A549 treated with ZK216348 at 1 μM for 4 hours (cell line): ENCODE measurements at places on chromosomes 1 and 21. TPM values are rescaled to one million over a fixed set of nuclear protein-coding genes. Genes with fewer than 3 reads are reported as not detected.

SELENBP1 gene
- 5.1 to 7.6 TPM (median 6.9 TPM) in 5 replicates for total RNA-seq

RABGAP1L gene
- 4.4 to 7.9 TPM (median 5.5 TPM) in 5 replicates for total RNA-seq

NDUFS2 gene
- 79.0 to 87.4 TPM (median 84.3 TPM) in 5 replicates for total RNA-seq

UBXN10 gene
- total RNA-seq: not detected in 5 replicates

MAGI3 gene
- total RNA-seq: 3.1 to 4.6 TPM (median 3.6 TPM) in 5 replicates

KIF21B gene
- total RNA-seq: 1.3 to 3.0 TPM (median 2.3 TPM) in 5 replicates

RGS7 gene
- total RNA-seq: not detected in 5 replicates

PRR9 gene
- total RNA-seq: not detected in 5 replicates

GJA8 gene
- not detected in 5 replicates for total RNA-seq

FCRLA gene
- total RNA-seq: not detected in 5 replicates

SPATA45 gene
- not detected in 5 replicates for total RNA-seq

BCAN gene
- not detected in 5 replicates for total RNA-seq

POMGNT1 gene
- 33.2 to 47.2 TPM (median 44.9 TPM) in 5 replicates for total RNA-seq

HES3 gene
- total RNA-seq: not detected in 5 replicates

SPRR2E gene
- total RNA-seq: not detected in 5 replicates

ARTN gene
- total RNA-seq: 0.08 to 0.52 TPM (median 0.30 TPM) in 4 of 5 replicates, not detected in the other

DNALI1 gene
- total RNA-seq: 0.30 TPM in 1 of 5 replicates, not detected in the others

KMO gene
- total RNA-seq: 0.46 to 2.0 TPM (median 1.5 TPM) in 5 replicates

S100A2 gene
- total RNA-seq: 19.1 to 29.3 TPM (median 27.2 TPM) in 5 replicates

SIM2 gene
- total RNA-seq: 6.9 to 9.2 TPM (median 8.1 TPM) in 5 replicates

SH3BGR gene
- 0.94 to 1.1 TPM (median 0.98 TPM) in 3 of 5 replicates, not detected in the others for total RNA-seq
